NCI-H187 treated with DMSO at 0.1 percent for 48 hours (cell line): ENCODE measurements at places on chromosomes 5 and 9.

- no peak for DNase-seq
Measured at GRCh38 chr5:84290161-84290560, 94.5 kb downstream of the EDIL3 start.

GRCh38 chr9:134922066-134922931, 4.6 kb upstream of the FCN1 start:
- DNase-seq, result no peak

DNA sequence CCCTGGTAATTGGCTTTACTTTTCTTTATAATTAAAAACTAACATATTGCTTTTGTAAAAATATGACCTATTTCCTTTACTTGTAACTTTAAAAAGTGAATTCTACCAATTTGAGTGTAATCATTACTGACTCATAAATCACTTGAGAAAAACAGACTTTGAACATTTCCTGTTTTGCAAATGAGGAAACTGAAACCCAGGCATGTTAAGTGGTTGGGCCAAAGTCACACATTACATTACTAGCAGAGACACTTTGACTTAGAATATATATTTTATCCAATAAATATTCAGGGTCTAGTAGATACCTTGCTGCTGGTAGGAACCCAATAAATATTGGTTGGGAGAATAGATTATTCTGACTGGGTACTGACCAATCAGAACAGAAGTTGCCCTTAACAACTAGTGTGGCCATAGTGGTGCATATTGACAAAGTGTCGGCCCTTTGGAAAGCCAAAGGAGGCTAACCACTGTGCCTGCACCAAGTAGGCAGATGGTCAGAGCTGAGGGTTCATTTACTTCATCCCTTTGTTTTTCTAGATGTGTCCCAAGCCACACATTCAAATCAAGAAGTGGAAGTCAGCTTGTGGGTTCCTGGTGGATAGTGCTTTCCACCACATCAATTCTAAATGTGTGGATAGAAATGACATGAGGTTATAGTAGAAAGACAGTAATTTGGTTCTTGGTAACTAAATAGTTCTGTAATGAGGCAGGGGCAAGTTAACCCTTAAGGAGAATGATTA, 365.1 kb upstream of the RIOK2 start:
- no peak for DNase-seq

- DNase-seq, result no peak
Measured at GRCh38 chr5:153813901-153814300, 224.8 kb downstream of the FAM114A2 start.

DNA sequence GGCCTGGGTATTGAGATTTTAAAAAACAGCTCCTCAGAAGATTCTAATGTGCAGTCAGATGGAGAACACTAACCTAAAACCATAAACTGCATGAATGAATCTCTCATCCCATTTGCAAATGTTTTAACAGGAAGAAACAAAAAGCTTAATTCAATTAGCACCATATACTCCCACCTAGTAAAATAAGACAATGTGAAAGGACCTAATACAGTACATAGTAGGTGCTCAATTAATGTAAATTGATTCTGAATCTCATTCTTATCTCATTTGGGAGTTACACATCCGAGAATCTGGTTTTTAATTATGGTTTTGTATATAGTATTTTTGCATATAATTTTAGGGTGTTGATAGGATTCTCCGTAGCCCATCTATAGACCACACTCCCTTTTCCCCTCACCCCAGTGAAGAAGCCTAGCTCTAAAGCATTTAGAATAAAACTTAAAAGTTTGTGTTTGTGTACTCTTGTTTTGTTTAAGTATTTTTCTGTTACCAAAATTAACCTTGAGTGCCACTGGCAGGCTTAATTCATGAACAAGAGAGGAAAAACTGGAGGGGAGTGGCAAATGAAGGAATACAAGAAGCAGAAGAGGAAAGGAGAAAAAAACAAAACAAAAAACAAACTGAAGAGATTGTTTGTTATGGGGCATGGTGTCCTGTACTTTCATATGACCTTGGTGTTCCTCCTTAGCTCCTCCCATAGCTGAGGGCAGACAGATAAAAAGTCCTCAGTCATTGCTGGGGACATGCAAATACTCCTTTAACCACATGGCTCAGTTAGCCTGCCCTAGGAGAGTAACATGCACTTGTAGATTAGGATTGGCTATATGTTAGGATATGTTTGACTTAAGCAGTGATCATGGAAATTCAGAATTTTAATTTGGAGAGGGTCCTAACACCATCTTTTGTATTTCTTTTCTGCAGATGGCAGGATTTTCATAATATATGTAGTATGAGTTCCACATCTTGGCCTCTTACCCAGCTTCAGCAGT, 1.2 kb downstream of the RNF14 start:
- DNase-seq, result no peak

DNA sequence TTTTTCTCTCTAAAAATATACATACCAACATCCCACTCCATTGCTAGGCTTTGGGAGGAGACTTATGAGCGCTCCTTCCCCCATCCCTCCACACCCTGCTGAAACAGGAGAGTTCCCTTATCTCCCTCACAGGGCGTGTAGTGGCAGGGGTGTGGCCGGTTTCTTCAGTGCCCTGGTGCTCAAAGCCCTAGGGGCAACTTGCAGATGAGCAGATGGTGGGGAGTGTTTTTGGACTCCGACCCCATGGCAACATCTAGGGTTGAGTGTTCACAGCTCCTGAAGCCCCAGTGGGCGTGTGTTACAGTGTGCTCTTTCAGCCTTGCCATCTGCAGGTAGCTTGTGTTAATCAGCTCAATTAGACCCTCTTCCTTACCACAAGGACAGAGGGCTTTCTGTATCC, 409.5 kb downstream of the MAT2B start:
- no peak for DNase-seq

DNA sequence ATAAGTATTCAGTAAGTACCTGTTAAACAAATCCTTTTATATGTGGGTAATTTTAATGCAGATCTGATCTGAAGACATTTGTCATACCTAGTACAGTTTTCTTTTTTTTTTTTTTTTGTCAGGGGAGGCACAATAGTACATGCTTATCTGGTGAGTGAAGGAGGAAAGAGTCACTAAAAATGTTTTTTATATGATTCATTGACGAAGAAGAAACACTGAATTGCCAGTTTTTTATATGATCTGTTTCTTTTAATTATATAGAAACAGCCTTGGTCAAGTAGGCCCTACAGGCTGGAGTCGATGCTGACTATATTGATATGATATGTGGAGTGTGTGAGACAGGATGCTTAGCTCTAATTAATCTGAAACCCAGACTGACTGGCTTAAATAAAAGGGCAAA, 315.2 kb downstream of the PSAT1 start:
- no peak for DNase-seq

- DNase-seq, result no peak
Measured at GRCh38 chr5:140251527-140251973, 51.4 kb downstream of the PFDN1 start.

GRCh38 chr5:14447958-14448911, 133.4 kb upstream of the OTULINL start:
- DNase-seq, result no peak

GRCh38 chr5:74161170-74161569, 479.4 kb downstream of the ENC1 start:
- no peak for DNase-seq

- no peak for DNase-seq
Measured at GRCh38 chr5:131607903-131608540, 27.0 kb downstream of the RAPGEF6 start.

DNA sequence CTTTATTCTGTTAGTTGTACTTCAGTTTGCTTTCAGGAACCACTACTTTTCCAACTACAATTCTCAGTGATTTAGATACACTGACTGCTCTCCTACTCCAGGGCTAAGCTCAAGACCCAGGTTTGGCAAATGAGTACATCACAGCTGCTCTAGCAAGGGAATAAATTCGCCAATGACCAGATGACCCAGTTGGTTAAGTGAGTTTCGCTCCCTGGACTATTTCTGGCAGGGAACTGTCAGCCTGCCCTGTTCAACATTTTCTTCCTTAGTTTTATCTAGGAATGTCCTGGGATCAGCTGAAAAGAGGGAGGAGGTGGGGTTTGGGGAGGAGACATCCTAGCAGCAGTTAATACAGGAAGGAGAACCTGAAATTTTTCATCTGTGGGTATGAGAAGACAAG, 6.4 kb upstream of the STARD4 start:
- DNase-seq, result no peak

DNA sequence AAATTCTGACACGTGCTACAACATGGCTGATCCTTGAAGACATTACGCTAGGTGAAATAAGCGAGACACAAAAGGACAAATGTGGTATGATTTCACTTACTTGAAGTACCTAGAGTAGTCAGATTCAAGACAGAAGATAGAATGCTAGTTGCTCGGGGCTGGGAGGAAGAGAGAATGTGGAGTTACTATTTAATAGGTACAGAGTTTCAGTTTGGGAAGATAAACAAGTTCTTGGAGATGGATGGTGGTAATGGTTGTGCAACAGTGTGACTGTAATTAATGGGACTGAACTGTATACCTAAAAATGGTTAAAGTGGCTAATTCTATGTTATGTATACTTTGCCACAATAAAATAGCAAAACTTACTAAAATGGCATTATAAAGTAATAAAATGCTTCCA, 34.4 kb downstream of the PAM start:
- no peak for DNase-seq

GRCh38 chr9:126591083-126591482, 22.6 kb upstream of the LMX1B start:
- DNase-seq, result no peak

- no peak for DNase-seq
Measured at GRCh38 chr5:95909738-95910137, 51.9 kb downstream of the ELL2 start.

DNA sequence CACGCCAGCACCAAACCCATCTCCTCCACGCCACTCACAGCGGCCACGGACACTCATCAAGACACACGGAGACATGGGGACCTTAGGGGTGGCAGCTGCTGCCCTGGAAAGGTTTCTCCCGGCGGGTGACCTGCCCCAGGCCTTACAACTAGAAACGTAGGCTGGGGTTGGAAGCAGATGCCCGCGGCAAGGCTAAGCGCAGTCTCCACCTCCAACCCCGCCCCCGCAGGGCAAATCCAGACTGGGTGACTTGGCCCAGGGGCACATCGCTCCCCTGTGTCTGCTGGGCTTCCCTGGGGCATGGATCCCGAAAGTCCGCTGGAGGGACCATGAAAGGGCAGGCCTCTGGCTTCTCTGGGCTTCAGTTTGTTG, 12.0 kb upstream of the ASS1 start:
- no peak for DNase-seq

DNA sequence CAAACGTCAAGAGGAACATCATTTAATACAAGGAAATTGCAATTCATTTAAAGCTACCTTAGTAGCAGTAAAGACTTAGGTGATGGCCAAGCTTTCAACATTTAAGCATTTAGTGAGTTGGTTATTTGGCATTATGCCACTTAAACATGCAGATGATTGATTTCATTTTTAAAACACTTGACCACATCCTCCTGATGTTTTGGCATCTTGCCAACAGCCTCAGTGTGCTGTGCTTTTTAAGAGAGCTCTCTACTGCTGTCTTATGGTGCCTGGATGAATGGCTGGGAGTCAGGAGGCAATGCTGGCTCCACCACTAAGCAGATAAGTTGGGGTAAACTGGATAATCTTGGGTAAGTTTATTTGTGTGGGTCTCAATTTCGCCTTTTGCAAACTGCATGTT, 364.5 kb downstream of the MAN2A1 start:
- DNase-seq, result peak; percentile 78

DNA sequence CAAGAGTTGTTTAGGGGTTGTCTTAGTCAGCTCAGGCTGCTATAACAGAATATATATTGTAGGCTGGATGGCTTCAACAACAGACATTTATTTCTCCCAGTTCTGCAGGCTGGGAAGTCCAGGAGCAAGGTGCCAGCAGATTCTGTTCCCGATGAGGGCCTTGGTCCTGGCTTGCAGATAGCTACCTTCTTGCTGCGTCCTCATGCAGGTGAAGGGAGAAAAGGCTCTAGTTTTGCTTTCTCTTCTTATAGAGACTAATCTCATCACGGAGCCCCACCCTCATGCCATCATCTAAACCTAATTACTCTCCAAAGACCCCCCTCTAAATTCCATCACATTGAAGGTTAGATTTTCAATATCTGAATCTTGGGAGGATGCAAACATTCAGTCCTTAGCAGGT, 246.0 kb upstream of the ANKRD55 start:
- DNase-seq, result no peak

GRCh38 chr5:38447056-38447455, 109.4 kb downstream of the LIFR start:
- DNase-seq, result no peak

DNA sequence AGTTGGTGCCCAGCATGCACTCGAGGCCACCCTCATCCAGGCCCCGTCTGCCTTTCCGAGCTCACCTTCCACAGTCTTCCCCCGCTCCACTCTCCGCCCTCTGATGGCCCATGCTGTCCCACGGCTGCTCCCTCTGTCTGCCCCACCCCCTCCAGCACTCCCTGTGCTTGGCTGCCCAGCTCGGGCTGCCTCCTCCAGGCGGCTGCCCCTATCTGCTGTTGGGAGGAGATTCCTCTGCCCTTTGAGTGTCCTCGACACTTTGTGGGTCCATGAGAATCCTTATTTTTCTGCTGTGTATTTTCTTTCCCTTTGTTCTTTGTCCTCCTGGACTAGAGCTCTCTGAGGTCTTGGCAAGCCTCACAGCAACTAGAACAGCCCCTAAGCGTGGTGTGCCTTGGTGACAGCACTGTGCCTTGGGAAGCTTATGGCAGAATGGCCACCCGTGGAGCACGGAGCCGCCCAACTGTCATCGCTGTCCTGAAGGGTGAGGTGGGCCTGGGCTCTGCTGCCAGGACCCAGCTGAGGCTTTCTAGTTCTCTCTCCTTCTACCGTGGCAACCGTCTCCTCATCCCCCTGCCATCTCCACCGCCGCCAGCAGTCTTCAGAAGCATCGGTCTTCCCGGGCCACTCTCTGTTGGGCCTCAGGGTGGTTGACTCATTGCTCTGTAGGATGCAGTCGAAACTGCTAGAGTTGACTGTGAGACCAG, 5.2 kb downstream of the NTMT1 start:
- no peak for DNase-seq
